ENCODE measurements at places on chromosomes 13 and 19. TPM values are rescaled to one million over a fixed set of nuclear protein-coding genes. Genes with fewer than 3 reads are reported as not detected.

The PNMA8A gene
- not detected for total RNA-seq

The FOSB gene
- total RNA-seq = 15.3 TPM

The ZNF541 gene
- total RNA-seq = 0.15 TPM

The ZNF573 gene
- 6.0 TPM for total RNA-seq

- H3K4me3 ChIP-seq = no peak overlapping the region
- DNase-seq = no peak
- no peaks in the 10 kb centered on the region for H3K36me3 ChIP-seq
These were observed 93.2 kb downstream of the TSHZ3 start for GRCh38 chr19:31255831-31256592.

DNA sequence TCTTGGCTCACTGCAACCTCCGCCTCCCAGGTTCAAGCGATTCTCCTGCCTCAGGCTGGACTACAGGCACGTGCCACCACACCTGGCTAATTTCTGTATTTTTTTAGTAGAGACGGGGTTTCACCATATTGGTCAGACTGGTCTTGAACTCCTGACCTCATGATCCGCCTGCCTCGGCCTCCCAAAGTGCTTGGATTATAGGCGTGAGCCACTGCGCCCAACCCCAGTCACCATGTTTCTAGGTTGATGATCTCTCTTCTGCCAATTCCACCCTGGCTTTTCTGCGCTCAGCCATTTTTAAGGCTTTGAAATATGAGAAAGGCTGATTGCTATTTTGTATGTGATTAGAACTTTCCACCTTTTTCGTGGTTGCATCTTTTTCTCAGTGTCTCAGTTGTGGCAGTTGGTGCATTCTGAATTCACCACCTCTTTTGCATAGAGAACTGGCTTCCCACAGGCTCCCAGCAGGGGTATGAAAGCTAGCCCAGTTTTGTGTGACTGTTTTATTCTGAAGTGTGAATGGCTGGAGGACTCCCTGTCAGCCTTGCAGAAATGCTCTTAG is 15.5 kb downstream of the CEACAM1 start:
- H3K36me3 ChIP-seq = peaks cover 78% of the 10 kb centered on the region
- H3K4me1 ChIP-seq = peaks cover 55% of the 10 kb centered on the region
- H3K27me3 ChIP-seq = no peaks in the 10 kb centered on the region
- no peak for DNase-seq

GRCh38 chr13:110841846-110842245 is 73.0 kb downstream of the ANKRD10 start:
- DNase-seq = no peak
- no peaks in the 10 kb centered on the region for H3K36me3 ChIP-seq
- H3K4me1 ChIP-seq = no peaks in the 10 kb centered on the region

DNA sequence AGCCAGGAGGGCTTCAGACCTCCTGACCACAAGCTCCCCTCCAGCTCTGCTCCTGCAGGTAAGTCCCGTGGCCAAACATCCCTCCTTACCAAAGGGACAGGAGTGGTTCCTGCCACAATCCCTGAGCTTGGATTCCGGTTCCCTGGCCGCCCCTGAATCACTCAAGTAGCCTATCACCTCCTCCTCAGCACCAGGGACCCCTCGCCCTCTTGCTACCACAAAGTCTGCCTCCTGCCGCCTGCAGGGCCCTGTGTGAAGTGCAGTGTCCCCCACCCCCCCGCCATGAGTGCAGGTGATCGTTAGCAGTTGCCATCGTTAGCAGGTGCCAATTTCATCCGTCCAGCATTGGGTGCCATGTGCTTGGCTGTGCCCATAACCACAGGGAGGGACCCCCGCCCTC is 40.8 kb upstream of the RANBP3 start:
- H3K36me3 ChIP-seq = no peaks in the 10 kb centered on the region
- H3K4me3 ChIP-seq = no peak overlapping the region
- DNase-seq = no peak
- no peaks in the 10 kb centered on the region for H3K27me3 ChIP-seq

Measured in activated CD4-positive, alpha-beta memory T cell treated with anti-CD3 and anti-CD28 coated beads, Interleukin-2, amount 10 ng/mL, durations not matched to agents 7 days and 5 days (primary cell).